Frontal cortex (tissue), 4 donors: ENCODE measurements at places on chromosomes 2 and 18. TPM values are rescaled to one million over a fixed set of nuclear protein-coding genes. Genes with fewer than 3 reads are reported as not detected.

Gene CCDC121
- total RNA-seq, result 3.7 TPM

Gene ACTG2
- 0.82 TPM for total RNA-seq

Gene TSPYL6
- total RNA-seq, result not detected

Gene MC5R
- total RNA-seq, result 2.9 TPM

Gene PSMA8
- total RNA-seq, result not detected

Gene CDKL4
- total RNA-seq, result 14.7 TPM

Gene TFPI
- 27.7 TPM for total RNA-seq

Gene SERPINB4
- not detected for total RNA-seq

Gene PTPN4
- total RNA-seq, result 175 TPM

DNA sequence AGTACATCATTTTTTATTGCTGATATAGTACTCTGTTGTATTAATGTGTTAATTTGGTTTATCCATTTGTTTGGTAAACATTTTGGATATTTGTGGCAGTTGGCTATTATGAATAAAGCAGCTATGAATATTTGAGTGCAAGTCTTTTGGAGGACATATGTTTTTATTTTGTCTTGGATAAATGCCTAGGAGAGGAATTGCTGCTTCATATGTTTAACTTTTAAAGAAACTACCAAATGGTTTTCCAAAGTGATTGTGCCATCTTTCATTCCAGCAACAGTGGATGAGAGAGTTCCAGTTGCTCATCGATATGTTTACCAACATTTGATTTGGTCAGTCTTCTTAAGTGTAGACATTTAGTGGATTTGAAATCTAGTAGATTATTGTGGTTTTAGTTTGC lies 51.8 kb downstream of the MERTK start:
- no peak for DNase-seq

DNA sequence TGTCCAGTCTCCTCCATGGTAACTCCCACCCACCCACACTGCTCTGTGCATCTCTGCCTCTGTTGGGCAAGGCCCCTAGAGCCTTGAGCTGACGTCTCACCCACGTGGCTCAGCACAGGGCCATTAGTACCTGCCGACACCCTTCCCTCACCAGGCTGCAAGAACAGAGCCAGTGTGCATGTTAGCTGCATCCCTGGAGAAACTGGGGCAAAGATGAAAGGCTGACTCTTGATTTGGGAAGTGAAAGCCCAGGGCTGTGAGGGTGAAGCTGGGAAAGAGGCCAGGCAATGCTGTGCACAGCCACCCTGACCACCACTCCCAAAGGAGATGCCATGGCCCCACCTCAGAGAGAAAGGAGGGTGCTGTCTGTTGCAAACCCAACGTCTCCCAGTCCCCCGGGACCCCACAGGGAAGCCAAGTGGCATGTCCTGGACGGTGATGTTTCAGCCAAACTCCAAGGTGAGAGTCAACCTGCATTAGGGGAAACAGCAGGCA lies 20.0 kb upstream of the HPCAL1 start:
- DNase-seq, result no peak

DNA sequence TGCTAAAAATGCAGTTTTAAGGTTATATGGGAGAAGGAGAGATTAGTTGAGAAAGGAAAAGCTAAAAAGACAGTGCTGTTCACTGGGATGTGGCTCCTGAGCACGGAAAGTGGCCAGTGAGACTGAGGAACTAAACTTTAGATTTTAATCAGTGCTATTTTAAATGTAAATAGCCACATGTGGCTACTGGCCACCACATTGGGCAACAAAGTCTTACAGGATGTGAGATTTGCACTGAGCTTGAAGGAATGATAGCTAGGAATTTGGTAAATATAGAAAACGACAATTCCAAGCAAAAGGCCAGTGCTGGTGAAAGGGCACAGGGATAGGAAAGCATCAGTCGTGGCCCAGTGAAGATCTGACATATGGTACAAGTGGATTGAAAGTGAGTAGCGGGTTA lies 14.1 kb upstream of the SP5 start:
- DNase-seq, result no peak

- DNase-seq, result no peak
Observed at GRCh38 chr18:4270016-4270415, 185.1 kb downstream of the DLGAP1 start.

- no peak for DNase-seq
Observed at GRCh38 chr2:163665817-163666216, 70.0 kb downstream of the FIGN start.

GRCh38 chr18:47254341-47254939 lies 3.0 kb upstream of the SKOR2 start:
- no peak for DNase-seq

DNA sequence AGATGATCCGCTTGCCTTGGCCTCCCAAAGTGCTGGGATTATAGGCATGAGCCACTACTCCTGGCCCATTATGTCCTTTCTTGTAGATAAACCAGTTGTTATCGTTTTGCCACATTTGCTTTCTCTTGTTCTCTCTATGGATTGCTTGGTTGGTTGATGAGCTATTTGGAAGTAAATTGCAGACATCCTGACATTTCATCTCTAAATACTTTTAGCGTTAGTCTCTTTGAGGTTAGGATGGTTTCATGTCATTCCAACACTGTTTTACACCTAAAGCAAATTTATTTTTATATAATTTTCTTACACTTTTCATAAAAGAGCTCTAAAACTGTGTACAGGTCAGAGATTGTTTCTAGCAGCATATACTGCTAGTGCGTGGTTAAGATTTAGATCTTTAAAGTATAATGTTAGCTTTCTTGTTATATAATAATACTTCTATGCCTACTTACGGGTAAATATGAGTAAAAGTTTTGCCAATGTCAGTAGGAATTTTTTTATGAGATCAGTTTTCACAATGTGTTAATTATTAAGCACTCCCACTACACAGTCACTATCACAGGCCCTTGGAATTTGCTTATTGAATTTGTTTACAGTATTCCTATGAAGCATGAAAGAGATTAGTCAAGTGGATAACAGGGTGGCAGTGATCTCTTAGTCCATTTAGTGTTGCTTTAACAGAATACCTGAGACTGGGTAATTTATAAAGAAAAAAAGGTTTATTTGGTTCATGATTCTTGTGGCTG lies 10.3 kb downstream of the POLI start:
- DNase-seq, result no peak

GRCh38 chr2:222241128-222241870 lies 57.5 kb downstream of the PAX3 start:
- DNase-seq, result no peak

DNA sequence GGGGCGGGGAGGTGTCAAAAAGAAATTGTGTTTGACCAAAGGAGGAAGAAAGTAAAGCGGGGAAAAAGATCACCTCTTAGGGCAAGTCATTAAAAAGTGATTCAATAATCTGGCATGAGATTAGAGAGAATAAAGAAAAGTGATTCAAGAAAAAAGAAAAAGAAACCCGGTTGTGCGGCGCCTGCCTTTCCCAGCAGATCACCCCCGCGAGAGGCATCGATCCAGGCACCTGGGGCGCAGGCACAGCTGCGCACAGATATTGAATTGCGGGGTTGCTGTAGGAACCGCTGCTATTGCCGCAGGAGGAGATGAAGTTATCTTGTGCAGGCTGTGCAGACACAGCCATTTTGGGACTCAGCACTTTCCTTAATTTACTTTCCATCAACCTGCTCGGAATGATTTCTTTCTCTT lies 71.2 kb downstream of the PLB1 start:
- peak; percentile 51 for DNase-seq

DNA sequence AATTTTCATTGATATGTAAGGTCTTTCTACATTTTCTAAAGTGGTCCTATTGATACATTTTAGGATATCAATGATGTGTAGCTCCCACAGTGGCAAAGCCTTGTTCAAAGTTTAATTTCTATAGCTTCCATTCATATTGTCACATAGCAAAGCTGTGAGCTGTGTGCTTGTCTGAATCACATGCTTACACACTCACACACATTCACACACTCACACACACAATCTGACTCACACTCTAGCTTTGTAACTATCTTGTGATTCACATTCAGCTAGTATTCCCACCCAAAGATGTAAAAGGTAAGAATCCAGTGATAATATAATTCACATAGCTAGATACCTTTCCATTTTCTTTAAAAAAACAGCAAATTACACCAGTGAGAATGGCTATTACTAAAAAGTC lies 58.7 kb downstream of the MAPRE2 start:
- no peak for DNase-seq

DNA sequence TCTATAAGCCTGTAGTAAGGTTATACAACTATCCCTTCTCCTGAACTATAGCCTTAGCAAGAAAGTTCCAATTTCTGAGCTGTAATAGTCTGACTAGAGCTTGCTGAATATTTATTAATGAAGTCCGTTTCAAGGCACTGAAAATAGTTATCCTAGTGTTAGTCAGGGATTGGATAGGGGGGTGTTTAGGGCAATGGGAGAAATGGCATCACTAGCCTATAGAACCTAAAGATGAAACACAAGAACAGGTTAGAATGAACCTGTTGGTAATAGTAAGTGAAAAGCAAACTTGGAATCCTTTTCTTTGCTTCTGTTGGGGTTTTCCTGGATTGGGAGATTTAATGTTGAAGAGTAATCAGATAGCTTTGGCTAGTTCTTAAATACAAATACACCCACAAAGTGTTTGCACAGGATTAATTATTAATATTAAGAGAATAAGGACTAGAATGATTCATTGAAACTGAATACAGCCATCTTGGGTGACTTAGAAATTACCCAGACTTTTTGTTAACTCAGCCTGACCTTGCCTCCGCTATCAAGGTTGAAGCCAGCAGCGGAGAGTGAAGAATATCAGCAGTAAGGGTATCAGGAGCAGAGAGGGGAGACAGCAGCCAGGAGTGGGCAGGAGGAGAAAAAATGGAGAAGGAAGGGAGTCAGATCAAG lies 14.4 kb downstream of the CCNT2 start:
- DNase-seq, result no peak

DNA sequence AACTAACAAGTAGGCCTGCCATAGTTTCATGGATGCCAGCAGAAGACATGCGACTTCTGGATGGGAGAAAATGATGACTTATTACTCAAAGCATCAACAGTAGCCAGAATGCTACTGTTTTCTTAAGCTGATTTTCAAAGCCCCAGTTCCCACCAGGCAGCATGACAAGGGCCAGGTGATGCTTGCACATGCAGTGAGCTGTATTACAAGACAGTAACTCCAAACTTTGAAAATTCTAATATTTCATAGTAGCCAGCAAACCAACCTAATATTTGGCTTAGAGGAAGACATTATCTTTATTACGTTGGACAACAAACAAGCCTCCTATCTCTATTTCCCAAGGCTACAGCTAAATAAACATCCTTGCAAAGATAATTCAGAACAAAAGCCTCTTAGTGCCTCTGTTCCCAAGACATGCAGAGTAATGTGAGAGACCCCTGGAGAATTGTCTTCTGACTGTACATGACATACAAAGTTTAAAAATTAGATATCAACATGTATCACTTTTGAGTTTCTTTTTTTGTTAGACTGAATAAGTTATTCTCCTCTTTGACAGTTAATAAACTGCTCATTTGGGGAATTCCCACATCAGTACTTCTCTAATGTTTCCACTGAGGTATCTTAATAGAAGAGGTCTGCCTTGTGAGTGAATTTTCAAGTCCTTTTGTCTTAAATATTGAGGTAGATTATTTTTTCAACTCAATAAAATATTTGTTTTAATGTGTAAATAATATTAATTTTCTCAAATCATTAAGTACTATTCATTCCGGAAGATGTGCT lies 367.6 kb upstream of the CWC22 start:
- DNase-seq, result no peak

DNA sequence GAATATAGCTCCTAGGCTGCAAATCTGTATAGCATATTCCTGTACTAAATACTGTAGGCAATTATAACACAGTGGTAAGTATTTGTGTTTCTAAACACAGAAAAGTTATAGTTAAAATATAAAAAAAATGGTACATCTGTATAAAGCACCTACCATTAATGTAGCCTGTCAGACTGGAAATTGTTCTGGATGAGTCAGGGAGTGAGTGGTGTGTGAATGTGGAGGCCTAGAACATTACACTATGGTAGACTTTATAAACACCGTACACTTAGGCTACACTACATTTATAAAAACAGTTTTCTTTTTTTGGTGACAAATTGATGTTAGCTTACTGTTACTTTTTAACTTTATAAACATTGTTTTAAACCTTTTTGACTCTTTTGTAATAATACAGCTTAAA lies 226.3 kb downstream of the CCDC85A start:
- DNase-seq, result no peak

GRCh38 chr2:6828299-6828584 lies 37.5 kb downstream of the CMPK2 start:
- DNase-seq, result peak; percentile 17

DNA sequence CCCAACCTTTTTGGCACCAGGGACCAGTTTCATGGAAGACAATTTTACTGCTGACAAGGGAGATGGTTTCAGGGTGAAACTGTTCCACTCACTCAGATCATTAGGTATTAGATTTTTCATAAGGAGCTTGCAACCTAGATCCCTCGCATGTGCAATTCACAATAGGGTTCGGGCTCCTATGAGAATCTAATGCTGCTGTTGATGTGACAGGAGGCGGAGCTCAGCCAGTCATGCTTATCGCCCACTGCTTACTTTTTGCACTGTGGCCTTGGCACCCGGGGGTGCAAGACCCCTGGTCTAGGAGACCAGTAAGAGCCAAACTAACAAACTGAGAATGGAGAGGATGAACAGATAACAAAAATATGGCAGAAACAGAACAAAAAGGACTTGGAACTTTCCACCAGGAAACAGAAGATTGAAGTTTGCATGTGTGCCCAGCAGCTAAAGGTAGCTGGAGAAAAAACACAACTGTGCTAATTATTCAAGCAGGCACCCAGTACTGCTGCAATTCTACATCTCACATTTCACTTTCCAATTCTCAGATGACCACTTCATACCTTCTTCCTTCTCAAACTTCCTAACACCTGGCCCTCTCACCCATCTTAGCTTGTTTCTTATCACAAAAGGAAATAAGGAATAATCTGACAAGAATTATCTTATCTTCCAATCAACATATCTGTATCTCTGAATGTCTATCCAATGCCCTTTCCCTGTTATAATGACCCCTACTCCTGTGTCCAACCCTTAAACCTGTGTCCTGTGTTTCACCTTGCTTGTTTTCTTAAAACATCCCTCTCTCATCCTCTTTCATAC lies 24.8 kb downstream of the SP3 start:
- no peak for DNase-seq

DNA sequence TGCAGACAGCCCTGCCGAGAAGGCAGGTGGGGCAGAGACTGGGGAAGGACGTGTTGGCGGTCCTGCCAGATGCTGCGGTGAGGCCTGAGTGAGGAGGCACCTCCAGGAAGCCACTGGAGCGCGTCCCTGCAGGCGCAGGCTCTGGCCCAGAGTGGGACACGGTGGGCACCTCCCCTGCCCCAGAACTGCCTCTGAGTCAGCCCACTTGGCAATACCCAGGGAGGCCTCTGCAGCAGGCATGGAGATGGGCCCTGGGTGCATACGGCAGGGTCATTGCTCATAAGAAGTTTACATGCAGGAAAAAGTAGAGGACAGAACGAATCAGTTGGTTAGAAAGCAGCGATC lies 195.9 kb downstream of the TFCP2L1 start:
- DNase-seq, result no peak
